ENCODE measurements at places on chromosomes 12 and 14.

DNA sequence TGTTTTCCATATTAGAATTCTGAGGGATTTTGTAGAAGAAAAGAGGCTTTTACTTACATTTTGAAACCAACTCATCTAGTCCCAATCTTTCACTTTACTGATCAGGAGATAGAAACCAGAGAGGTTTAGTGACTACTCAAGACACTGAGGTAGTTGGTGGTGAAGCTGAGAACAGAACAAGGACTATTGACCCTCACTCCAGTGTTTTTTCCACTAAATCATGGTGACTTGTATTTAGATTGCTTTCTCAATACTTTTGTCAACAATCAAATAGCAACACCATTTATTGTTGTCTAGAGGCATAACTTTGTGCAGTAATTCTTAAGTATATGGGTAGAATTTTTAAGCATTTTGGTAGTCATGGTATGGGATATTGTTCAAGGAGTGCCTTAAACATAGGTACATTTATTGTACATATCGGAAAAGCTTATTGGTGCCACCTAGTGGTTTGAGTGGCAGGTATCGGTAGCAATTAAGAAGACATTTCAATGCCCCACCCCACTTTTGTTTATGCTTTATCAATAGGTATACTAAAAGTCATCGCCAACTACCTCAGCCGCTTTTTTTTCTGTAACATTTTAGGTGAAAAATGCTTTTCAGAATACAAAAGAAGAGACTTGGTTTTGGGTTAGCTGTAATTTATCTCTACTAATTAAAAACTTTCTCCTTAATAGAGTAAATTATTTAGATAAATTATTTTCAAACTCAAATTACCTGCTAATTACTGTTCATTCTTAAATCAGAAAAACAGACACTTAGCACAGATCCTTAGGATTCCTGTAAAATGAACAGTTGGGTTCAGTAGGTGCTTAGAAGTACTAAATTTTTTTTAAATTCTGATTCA, 47.3 kb upstream of the PAWR start:
- no peak for DNase-seq

- DNase-seq, result no peak
Observed at GRCh38 chr14:93702946-93703345, 85.3 kb downstream of the PRIMA1 start.

GRCh38 chr12:9651265-9651729, 18.2 kb upstream of the CLEC2D start:
- no peak for DNase-seq

GRCh38 chr14:58739674-58740073, 101.9 kb downstream of the DACT1 start:
- DNase-seq, result no peak

DNA sequence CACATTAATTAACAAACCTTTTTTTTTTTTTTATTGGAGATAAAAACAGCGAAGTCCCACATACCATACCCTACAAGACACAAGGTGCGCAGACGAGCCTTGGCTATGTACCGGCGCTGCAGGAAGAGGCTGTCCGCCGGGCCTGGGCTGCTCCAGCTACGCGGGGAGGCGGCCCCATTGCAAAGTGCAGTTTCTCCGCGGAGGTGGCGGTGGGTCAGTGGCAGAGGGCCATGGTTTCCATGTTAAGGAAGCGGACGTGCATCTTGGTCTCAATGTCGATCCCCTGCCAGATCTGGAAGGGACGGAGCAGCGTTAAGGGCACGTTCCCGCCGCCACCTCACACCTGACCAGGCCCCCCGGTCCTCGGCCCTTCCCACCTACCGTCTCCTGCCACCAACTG, 60.3 kb downstream of the TESC start:
- no peak for DNase-seq

- peak; percentile 16 for DNase-seq
Observed at GRCh38 chr14:89576145-89576927, 159.3 kb upstream of the FOXN3 start.

GRCh38 chr12:60201891-60202290, 606.1 kb downstream of the SLC16A7 start:
- no peak for DNase-seq

DNA sequence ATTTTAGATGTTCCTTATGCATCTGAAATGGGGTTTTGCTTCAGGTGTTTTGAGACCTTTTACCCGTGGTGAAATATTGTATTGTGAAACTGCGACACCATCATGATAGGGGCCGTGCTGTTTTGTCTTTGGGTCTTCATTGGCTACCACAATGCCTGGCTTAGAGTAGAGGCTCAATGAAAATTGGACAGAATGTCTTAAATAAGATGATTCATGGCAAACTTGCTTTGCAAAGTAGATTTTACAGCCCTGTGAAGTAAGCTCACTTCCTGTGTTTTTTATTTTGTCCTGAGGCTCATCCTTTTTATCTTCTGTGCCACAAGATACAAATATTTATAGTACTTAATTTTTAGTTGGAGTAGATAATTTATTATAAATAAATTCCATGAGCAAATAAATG, 111.3 kb upstream of the FRMD6 start:
- DNase-seq, result no peak

GRCh38 chr12:27549236-27549800, 25.3 kb downstream of the PPFIBP1 start:
- no peak for DNase-seq

DNA sequence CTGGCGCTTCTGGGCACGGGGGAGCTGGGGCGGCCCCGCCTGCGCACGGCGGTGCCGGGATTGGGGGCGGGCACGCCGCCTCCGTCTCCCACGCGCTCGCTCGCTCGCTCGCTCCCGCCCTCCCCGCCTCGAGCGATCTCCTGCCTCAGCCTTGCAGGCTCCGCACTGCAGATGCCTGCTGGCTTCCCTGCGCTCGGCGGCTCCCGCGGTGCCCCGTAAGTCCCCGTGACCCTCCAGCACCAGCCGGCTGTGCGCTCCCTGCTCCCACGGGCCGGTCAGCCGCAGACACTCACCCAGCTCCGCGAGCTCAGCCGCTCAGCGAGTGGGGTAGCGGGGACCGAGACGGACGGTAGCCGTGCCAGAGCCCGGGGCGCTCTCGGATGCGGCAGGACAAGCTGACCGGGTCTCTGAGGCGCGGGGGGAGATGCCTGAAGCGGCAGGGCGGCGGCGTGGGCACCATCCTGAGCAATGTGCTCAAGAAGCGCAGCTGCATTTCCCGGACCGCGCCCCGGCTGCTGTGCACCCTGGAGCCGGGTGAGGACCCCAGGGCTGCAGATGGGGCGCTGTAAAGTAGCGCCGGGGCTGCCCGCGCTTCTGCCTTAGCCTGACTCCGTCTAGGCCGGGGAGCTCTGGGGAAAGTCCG, at the start of gene TBC1D30:
TSS of gene TBC1D30 (plus strand) at position 148 of the 643 bp plus-strand sequence. CDS start at position 381, 233 bp downstream.
- no peak for DNase-seq

DNA sequence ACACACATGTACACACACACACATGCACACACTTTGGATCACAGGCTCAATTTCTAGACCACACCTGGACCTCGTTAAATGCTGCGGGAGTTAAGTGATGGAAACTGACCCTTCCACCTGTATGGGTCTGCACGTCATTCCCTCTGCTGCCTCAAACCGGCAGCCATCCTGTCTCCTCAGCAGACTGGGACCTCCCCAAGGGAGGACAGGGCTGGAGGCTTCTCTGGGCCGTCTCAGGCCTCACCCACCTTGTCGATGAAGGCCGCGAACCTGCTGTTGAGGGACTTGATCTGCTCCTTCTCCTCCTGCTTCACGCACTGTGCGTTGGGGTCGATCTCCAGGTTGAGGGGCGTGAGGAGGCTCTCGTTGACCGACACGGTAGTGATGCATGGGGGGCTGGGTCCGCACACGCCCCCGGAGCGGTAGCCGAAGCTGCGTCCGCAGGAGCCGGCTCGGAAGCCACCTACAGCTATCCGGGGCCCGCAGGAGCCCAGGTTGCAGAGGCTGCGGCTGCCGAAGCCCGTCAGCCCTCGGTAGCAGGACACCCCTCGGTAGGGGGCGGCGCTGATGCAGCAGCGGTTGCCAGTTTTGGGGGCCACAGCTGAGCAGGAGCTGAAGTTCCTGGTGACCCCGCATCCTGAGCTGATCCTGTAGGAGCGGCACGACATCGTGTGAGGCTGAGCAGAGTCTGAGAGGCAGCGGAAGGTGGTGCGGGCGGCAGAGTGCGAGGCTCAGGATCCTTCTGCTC, at the start of gene KRT85:
TSS of gene KRT85 (minus strand) at position 744 of the 748 bp plus-strand sequence. CDS start at position 668, 76 bp downstream.
- no peak for DNase-seq

- no peak for DNase-seq
Observed at GRCh38 chr14:96181186-96182056, 23.2 kb upstream of the BDKRB2 start.

GRCh38 chr14:93045211-93045674, 70.5 kb downstream of the ITPK1 start:
- DNase-seq, result no peak

- DNase-seq, result no peak
Observed at GRCh38 chr12:91516695-91517047, 334.1 kb upstream of the DCN start.

DNA sequence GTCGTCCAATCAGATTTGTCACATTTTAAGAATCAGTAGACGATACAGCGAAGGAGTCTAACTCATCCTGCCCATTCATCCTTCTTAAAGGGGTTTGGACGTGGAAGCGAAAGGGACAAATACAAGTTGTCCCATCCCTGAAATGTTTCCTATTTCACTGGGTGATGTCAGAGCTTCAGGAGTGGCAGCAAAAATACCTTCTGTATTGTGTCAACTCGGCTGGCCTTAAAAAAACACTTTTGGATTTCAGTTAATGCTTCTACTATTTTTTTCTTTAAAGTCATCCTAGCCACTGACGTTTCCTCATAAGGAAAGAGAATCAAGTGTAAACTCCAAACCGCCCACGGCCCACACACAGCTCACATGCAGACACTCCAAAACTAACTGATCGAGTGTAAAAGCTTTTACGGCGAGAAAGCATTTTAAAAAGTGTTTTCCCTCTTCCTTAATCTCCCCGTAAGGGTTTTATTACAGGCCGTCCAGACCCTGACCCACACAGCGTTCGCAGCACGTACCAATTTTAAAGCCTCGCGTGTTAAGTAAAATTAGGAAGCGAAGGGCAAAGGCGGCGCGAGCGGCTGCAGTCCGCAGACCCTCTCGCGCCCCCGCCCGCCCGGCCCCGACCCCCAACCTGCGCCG, 593 bp downstream of the CFL2 start:
- DNase-seq, result no peak

DNA sequence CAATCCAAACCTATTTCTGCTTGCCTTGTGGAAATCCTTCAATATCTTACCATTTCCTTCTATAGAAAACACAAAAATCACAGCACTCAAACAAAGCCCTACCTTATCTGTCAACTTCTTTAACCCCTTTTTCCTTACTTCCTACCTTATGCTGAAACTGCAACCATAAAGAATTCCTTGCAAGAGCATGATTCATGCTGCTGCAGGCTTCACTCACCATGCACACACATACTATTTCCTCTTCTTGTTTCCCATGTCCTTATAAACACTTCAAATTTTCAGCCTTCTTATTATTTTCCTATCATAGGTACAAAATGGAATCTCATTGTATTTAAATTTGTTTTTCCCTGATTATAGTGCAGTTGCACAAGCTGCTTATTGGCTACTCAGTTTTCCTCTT, 23.3 kb downstream of the LMNTD1 start:
- no peak for DNase-seq

DNA sequence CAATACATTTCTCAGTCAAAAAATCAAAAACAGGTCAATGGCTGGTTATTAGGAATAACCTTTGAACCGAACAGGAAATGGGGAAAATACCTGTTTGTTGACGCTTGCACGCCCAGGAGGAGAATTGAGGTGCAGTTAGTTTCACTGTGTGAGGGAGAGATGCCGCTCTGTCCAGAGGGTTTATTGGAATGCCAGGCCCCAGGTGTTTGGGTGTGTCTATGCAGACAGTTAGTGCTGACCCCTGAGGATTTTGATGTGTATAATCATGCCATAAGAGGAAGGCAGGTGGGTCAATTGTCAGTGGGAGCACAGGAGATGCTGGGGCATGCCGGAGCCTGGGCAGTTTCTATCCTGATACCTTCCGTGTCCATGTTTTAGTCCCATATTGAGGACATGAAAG, 100.8 kb upstream of the DIO3 start:
- DNase-seq, result no peak

DNA sequence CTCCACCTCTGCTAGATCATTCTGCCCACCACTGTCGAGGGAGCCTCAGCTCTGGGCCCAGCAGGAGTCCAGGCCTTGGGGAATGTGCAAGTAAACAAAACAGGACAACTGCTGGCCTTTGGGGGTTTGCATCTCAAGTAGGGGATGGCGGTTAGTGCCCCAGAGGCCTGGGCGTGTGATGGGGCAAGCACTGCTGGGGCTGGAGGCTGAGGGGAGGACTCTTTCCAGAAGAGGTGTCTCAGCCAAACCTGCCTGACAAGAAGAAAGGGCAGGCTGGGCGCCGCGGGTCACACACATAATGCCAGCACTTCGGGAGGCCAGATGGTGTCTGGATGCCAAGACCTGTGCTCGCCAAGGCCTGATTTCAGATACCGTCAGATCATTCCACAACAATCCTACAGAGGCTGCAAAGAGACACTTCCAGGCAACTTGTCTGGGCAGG, 8.6 kb upstream of the ALDH2 start:
- no peak for DNase-seq

GRCh38 chr12:129300011-129300410, 446.7 kb downstream of the GLT1D1 start:
- no peak for DNase-seq

- no peak for DNase-seq
Observed at GRCh38 chr14:81440041-81440440, 39.9 kb upstream of the STON2 start.

DNA sequence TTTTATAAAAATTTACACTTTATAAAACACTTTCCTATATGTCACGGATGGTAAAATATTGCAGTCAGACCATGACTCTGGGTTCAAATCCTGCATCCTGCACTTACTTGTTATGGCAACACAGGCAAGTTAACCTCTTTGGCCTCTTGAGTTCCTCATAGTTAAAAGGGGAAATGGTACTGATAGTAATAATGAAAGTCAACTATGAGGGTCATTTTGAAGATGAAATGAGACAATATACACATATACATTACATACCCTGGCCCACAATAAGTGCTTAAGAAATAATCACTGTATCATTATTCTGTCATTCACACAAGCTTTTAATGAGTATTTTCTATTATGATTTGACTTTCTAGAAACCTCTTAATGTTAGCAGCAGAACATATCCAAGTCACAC, 64.4 kb downstream of the C12orf42 start:
- DNase-seq, result no peak

- no peak for DNase-seq
Observed at GRCh38 chr12:94092516-94093241, 55.7 kb upstream of the PLXNC1 start.

- no peak for DNase-seq
Observed at GRCh38 chr12:15323480-15323879, 1.2 kb downstream of the PTPRO start.

- DNase-seq, result no peak
Observed at GRCh38 chr14:83433618-83434017, 1900.0 kb upstream of the SEL1L start.
